ENCODE measurements at places on chromosomes 2 and 18.

- DNase-seq: no peak
These were observed 158.7 kb upstream of the SKOR2 start for GRCh38 chr18:47410139-47410538.

DNA sequence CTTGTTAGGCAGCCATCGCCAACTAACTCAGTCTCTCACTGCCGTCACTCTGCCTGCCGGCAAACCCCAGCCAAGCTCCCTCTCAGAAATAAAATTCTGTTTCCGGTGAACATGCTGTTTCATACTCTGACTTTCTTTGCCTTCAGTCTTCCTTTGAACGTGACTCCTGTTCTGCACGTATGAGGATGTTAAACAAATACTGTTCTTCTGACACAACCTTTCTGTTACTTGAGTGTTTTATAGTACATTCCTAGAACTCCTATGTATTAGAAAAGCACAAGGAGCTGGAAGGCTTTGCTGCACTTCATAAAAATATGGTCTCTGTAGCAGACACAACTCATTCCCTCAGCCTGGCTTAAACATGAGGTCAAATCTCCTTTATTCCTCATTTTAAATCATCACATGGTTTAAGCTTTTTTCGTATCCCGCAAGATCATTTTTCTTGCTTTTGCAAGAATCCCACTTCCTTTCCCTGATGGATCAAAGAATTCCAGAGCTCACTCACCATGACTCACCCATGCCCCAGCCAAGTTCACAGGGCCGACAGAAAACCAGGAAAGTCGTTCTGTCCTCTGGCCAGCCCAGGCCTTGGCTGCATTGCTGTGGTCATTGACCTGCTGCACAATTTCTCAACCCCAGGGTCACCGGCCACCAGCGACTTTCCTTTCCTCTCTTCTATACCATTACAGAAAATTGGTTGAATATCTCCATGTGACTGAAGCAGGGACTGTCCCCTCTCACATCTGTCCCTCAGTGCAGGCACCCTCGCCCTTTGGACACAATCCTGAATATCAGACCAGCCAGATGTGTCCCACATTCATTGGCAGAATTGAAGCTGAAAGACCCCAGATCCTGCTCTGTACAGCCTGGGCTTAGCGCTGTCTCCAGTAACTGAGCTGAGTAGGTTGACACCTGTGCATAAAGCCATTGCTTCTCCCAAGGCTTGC is 183.1 kb upstream of the ARL4C start:
- no peak for DNase-seq

DNA sequence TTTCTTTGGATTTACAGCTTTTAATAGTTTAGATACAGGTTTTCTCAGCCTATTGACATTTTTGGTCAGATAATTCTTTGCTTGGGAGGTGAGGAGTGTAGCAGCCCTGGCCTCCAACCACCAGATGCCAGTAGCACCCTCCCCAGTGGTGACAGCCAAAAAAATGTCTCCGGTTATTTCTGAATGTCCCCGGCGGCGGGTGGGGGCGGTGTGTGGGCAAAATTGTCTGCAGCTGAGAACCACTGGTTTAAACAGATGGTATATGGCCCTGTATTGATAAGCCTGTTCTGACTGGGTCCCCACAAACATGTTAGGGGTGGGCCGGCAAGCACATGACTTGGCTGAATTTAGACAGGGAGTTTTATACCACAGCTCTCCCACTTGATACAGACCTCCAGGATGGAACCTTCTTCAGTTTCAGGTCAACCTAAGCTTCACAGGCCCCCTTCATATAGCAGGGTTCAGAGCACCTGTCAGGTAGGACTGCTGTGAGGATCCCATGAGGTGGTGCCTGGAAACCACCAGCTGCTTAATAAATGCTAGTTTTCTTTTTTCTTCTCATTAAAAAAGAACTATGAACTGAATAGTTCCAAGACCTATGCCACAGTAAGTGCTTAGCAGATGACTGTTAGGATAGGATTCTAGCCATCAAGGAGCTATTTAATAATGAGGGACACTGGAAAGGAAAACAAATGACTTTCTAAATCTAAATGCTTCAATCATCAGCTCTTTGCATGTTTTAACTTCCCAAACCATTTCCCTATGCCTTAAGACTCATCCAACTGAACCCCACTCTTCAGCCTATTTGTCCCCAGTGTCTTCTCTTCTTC is 18.1 kb downstream of the LPIN2 start:
- no peak for DNase-seq

DNA sequence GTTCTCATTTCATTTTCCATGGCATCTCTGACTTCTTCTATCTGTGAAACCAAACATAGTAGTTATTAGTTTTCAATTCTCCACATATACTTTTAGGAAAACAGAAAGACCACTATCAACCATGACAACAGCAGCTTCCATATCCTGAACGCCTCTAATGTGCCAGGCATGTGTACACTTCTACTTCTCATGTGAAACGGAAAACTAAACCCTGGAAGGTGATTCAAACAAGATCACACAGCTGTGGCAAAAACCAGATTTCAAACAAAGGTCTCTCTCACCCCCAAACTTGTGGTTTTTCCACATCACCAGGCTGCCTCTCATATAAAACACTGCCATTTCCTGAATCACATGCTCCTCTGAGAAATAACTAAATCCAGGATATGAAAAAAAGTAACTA is 41.8 kb downstream of the PTCD3 start:
- DNase-seq: no peak

DNA sequence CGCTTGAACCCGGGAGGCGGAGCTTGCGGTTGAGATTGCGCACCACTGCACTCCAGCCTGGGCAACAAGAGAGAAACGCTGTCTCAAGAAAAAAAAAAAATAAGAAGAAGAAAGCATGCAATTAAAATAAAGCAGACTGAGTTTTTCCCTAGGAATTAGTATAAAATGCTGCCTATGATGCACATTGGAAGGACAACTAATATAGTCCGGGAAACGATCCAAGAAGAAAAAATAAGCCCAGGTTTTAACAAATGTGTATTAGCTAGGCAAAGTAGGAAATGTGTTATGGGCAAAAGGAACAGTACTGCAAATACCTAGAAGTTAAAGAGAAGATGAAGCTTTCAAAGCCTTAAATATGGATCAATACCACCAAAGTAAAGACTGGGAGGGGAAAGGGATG is 64.0 kb downstream of the SPIRE1 start:
- DNase-seq: no peak

GRCh38 chr2:179455172-179455524 is 190.5 kb upstream of the SESTD1 start:
- DNase-seq: no peak

GRCh38 chr2:31271851-31272267 is 37.9 kb downstream of the EHD3 start:
- no peak for DNase-seq

DNA sequence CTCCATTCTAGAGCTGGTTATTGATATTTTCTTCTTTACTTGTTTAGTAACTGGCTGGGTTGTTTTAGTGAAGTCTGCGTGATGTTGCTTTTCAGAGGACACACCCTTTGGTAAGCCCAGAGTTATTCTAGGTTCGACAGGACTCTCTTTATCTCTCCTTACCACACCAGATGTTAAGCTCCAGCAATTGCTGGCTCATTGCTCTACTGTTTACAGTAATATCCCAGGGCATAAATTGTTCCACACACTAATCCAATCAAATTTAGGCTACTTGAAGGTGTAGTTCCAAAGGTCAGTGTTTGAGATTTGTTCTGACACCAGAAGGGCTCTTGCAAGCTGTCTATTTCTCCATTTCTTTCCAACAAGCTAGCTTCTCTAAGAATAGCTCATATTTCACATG is 506.6 kb downstream of the NR4A2 start:
- no peak for DNase-seq

- no peak for DNase-seq
These were observed 91.6 kb upstream of the ARL5A start for GRCh38 chr2:151919786-151920185.

- DNase-seq: no peak
These were observed 101.7 kb downstream of the KLHL29 start for GRCh38 chr2:23486684-23487075.

DNA sequence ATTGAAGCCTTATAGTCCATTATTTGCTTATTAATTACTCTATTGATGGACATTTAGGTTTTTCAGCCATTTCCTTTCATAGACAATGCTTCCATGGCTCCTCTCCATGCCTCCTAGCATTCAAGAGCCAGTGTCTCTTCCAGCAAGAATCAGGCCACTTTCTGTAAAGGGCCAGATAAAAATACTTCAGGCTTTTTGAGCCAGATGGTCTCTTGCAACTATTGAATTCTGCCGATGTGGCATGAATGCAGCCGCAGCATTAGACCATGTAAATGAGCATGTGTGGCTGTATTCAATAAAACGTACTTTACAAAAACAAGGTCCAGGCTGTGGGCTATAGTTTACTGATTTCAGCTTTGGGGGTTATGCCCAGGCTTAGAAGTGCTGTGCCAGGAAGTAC is 38.5 kb downstream of the TRAF3IP1 start:
- DNase-seq: no peak

DNA sequence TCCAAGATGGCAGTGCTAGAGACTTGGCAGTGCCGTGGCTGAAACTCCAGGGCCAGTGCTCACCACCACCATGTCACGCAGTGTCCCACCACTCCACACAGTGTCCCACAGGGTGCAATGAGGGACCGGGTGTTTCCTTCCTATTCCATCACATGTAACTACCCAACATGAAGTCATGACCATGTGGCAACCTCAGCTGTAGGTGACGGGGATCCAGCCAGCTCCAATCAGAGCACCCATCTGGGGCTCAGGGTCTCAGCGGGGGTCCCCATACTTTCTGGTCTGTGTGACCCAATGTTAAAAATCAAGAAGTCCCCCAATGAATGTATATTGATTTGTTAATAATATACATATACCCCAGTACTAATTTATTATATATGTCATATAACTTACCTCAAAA is 52.1 kb downstream of the PTGR3 start:
- DNase-seq: no peak

- DNase-seq: no peak
These were observed 655.0 kb upstream of the CDH2 start for GRCh38 chr18:28831908-28832307.

- DNase-seq: no peak
These were observed 51.7 kb downstream of the AGAP1 start for GRCh38 chr2:235545339-235546150.

- no peak for DNase-seq
These were observed 41.6 kb upstream of the SH3BP4 start for GRCh38 chr2:234910186-234910679.

GRCh38 chr2:60525899-60526298 is 27.6 kb downstream of the BCL11A start:
- DNase-seq: no peak

DNA sequence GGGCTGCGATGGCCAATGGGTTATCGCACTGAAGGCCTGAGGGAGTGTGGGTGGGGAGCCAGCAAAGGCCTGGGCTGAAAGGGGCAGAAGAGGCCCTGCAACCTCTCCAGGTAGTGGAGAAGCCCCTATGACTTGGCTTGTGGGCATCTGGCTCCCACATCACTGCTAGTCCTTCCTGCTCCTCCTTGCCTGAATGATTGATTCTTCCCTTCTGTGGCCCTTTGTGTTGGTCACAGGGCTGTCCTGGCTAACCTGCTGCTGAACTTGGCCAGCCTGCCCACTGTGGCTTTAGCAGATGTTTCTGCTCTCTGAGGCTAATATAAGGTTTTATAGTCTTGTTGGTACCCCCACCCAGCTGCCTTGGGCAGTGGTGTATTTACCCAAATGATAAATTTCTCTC is 136.2 kb upstream of the ALPP start:
- no peak for DNase-seq

GRCh38 chr2:197237291-197238042 is 73.1 kb downstream of the ANKRD44 start:
- DNase-seq: no peak

GRCh38 chr2:176082824-176083751 is 674 bp downstream of the EVX2 start:
- DNase-seq: no peak

GRCh38 chr2:130828461-130828860 is 8.3 kb upstream of the ARHGEF4 start:
- DNase-seq: no peak

DNA sequence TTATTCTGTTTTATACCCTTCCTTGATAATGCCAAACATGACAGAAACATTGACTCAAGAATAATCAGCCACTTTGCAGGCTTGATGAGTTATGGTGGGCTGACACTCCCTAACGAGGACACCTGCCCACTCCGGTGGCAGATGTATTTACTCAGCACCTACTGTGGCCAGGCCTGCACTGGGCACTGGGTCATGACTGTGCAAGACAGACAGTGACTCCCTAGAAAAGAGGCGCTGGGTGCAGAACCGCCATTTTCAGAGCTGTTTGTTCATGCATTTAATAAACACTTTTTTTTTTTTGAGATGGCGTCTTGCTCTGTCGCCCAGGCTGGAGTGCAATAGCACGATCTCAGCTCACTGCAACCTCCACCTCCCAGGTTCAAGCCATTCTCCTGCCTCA is 32.5 kb downstream of the SNED1 start:
- DNase-seq: no peak

DNA sequence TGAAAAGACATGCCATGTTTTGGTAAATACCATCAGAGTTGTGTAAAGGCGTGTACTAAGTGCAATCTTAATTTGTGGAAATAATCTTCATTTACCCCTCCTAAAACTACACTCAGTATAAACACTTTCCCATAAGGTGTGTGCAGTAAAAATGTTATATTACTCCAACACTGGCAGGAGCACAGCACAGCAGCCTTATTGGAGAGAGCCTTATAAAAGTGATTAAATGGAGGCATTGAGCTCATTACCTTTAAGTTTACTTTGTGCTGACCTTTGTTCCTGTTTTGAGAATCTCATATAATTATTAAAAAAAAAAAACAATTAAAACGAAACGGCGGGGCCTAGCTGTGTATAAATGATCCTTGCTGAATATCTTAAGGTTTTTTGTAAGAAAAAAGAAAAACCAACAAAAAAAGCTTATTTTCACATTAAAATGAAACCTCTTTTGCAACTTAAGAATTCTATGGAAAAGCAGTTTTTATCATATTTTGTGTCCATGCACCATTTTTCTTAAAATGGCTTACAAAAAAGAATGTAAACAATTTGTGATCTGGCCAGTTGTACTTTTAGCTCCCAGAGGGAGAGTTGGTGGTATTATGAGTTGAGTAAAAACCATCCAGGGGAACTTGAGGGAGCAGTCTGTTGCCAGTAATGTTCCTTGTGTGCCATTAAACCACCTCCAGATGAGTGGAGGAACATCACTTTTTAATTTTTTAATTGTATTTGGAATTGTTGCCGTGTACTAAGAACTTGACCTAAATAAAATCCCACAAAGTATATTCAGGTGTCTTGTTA is 103.4 kb downstream of the ABI2 start:
- DNase-seq: no peak

GRCh38 chr2:143165291-143165690 is 36.1 kb downstream of the ARHGAP15 start:
- DNase-seq: no peak

- no peak for DNase-seq
These were observed 70.5 kb upstream of the IGFBP5 start for GRCh38 chr2:216765761-216766262.

- DNase-seq: no peak
These were observed 7.7 kb downstream of the FHL2 start for GRCh38 chr2:105391058-105391627.

GRCh38 chr18:2961821-2962220 is 51.1 kb downstream of the LPIN2 start:
- DNase-seq: no peak

GRCh38 chr2:77397763-77398162 is 124.4 kb downstream of the LRRTM4 start:
- no peak for DNase-seq

GRCh38 chr2:106531676-106532214 is 44.6 kb downstream of the CD8B2 start:
- no peak for DNase-seq
